ENCODE measurements at places on chromosomes 5 and 9.

GRCh38 chr9:75914883-75915452, 24.5 kb downstream of the PCSK5 start:
- no peak for DNase-seq

- DNase-seq = peak; percentile 9
Measured at GRCh38 chr9:80485420-80486250, 913.9 kb downstream of the TLE4 start.

- no peak for DNase-seq
Measured at GRCh38 chr5:172380987-172381643, 73.2 kb downstream of the SH3PXD2B start.

DNA sequence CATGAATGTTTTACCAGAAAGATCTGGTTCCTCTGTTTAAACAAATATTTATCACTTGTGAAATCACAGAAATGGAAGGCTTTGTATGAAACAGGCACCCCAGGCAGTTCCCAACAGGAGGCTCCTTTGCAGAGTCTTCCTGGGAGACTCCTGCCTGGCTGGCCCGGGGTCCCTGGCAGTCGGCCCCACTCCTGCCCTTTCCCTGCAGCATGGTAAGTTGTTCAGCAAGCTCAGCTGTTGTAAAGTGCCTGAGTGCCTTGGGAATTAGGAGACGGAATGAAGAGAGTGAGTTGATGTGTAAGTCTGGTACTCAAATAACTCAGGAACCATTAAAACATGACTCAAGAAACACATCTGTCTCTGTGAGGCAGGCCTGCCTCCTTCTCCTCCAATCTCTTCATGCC, 17.5 kb upstream of the LHFPL2 start:
- peak; percentile 59 for DNase-seq

- DNase-seq = no peak
Measured at GRCh38 chr5:39264528-39264927, 45.2 kb upstream of the FYB1 start.

GRCh38 chr5:74130155-74130897, 504.3 kb downstream of the ARHGEF28 start:
- no peak for DNase-seq

DNA sequence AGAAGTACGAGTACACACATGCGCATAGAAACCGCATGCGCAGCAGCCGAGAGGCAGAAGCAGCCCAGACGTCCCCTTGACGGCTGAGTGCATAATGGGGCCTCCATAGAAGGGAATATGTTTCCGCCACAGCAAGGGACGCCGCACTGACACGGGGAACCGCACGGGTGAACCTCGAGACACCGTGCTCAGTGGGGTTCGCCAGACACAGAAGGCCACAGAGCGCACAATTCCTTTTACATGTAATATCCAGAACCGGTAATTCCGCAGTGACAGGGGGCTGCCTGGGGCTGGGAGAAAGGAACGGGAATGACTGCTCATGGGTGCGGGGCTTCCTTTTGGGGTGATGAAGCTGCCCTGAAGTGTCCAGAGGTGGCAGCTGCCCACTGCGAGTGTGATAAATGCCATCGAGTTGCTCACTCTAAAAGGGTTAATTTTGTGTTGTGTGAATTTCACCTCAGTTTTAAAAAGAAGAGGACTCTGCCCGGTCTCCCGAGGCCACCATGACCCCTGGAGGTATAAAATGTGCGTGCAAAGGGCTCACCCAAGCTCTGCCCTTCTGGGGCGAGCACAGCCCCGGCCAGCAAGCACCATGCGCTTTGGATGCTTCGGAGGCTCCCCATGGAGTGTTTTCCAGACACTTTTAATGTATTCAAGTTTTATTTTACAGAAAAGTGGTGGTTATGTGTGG, 29.7 kb downstream of the MRPL36 start:
- no peak for DNase-seq

DNA sequence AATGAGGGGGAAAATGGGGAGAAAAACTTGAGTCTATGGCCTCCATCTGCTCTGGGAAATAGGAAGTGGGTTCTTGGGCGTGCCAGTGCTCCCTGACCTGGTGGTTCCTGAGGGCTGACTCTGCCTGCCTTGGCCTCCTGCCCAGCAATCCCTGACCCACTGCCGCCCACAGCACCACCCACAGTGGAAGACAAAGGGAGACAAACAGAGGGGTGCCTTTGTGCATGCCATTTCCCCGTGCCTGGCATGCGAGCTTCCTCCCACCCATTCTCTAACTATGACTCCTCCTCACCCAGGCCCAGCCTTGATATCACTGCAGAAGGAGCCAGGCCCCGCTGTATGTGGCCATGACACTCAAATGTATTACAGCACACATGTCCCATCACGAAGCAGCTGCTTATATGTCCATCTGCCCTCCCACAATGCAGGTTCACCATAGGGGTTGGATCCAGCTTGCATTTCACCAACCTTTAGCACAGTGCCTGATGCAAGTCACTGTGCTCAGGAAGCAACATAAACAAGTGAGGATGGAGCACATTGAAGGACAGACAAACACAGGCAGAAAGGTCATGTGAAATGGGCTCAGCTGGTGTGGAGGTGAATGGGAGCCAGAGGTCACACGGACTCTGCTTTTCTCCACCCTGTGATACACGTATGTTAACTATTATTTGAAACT, 84.4 kb downstream of the ADRB2 start:
- peak; percentile 36 for DNase-seq

GRCh38 chr9:7984203-7984602, 184.6 kb upstream of the DMAC1 start:
- DNase-seq = no peak

- peak; percentile 40 for DNase-seq
Measured at GRCh38 chr9:35114840-35115628, 628 bp downstream of the ATOSB start.

DNA sequence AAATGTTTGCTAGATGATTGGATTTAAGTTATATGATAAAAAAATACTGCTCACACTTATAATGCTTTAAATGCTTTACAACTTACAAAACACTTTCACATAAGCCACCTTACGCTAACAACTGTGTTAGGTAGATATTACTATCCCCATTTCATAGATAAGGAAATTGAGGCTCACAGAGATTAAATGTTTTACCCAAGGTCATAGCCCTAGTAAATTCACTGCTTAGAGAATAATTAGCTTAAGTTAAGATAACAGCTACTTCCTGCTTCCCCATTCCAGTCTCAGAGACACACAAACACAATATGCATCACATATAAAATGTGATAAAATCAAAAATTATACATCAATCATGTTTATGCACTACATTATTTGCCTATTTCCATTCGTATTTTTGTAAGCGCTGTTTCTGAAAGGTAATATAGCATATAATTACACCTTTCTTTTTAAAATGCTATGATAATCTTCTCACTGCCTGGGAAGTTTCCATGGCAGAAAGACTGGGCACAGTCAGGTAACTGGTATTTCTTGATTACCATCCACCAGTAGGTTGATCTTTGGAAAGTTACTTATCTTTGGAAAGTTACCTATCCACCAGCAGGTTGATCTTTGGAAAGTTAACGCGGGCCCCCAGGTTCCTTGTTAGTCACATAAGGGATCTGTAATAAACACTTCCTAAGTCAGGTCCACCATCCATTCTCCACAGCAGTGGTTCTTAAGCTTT, 101.1 kb downstream of the NFIB start:
- DNase-seq = no peak

- peak; percentile 98 for DNase-seq
Measured at GRCh38 chr9:120868676-120869359, 8.2 kb downstream of the PHF19 start.

DNA sequence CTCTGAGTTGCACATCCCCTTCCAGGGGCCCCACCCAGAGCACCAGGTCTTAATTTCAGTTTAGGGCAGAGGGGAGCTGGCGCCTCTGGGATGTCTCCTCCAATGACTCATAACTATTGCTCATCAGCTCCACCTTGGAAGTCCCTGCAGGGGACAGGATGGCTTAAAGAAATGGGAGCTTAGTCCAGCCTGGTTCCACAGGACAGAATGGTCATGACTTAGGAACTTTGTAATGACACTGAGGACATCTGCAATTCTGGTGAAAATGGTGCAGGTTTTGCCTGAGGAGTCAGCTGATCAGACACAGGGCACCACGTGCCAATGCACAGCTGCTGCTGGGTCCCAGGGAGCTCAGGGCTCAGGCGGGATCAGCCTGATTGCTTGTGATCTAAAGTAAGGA, 16.4 kb upstream of the PPP1R26 start:
- DNase-seq = no peak

GRCh38 chr9:73911804-73912203, 585.3 kb upstream of the RORB start:
- DNase-seq = no peak

GRCh38 chr9:75811692-75812091, 78.8 kb upstream of the PCSK5 start:
- no peak for DNase-seq

DNA sequence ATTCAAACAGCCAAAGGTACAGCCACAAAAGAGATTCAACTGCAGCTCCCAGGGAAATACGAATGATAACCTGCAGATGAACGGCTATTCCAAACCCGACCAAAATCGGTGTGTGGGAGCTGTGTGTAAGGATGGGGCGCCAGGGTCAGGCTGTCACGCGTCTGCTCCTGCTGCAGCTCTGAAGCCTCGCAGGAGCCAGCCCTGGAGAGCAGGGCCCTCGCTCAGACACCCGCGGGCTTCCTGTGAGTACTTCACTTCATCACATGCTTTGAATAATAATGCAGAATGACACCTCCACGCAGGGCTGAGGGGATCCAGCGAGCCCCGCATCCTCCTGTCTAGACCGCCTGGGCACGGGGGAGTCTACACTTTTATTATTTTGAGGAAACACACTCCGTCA, 307.5 kb upstream of the IRX2 start:
- no peak for DNase-seq

DNA sequence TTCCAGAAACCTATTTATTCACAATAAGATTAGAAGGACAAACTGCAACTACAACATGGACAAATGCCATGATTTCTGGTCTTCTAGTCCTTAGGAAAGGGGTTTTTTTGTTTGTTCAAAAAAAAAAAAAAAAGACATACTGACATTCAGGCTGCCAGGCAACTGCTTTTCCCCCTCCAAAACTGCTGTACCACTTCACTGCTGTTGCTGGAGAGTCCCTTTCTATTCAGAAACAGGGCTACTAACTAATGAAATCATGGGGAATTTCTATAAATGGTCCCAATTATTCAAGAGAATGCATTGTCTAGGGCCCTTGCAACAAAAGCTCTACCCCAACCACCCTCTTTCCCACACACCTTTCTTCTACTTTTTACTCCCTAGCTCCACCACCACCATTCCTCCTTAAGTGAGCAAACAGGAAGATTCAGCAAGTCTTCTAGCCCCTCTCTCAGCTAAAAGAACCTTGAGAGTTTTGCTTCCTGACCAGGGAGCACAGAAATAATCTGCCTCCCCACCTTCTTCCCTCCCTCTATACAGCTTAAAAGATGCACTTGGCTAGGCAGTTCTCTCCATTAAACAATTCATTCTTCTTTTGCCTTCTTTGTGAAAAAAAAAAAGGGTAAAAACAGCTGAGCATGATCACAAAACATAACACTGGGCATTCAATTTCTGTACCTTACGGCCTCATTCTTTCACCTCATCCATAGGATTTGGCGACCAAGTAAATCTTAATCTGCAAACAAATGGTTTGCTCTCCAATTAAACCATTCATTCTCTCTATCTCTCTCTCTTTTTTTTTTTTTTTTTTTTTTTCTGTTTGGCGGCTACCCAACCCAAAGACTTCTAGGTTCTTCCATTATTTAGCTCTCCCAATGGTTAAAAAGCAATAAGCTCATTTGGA, 13.8 kb downstream of the ZNF608 start:
- no peak for DNase-seq

GRCh38 chr9:135791431-135792267, 89.7 kb downstream of the KCNT1 start:
- DNase-seq = no peak

- DNase-seq = no peak
Measured at GRCh38 chr5:156438076-156438475, 111.1 kb downstream of the SGCD start.

GRCh38 chr9:3517377-3518048, 8.3 kb downstream of the RFX3 start:
- DNase-seq = no peak

DNA sequence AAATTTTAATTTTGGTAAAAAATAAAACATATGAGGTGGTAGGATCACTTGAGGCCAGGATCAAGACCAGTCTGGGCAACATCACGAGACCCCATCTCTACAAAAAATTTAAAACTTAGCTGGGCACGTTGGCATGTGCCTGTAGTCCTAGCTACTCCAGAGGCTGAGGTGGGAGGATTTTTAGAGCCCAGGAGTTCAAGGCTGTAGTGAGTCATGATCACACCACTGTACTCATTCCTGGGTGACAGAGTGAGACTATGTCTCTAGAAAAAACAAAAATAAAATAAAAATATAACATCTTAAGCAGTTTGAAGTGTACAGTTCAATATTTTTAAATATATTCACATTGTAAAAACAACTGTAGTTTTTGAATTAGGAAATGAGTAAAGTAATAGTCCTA, 108.3 kb downstream of the SMIM15 start:
- DNase-seq = peak; percentile 56

GRCh38 chr5:152593388-152593787, 188.3 kb upstream of the NMUR2 start:
- no peak for DNase-seq

DNA sequence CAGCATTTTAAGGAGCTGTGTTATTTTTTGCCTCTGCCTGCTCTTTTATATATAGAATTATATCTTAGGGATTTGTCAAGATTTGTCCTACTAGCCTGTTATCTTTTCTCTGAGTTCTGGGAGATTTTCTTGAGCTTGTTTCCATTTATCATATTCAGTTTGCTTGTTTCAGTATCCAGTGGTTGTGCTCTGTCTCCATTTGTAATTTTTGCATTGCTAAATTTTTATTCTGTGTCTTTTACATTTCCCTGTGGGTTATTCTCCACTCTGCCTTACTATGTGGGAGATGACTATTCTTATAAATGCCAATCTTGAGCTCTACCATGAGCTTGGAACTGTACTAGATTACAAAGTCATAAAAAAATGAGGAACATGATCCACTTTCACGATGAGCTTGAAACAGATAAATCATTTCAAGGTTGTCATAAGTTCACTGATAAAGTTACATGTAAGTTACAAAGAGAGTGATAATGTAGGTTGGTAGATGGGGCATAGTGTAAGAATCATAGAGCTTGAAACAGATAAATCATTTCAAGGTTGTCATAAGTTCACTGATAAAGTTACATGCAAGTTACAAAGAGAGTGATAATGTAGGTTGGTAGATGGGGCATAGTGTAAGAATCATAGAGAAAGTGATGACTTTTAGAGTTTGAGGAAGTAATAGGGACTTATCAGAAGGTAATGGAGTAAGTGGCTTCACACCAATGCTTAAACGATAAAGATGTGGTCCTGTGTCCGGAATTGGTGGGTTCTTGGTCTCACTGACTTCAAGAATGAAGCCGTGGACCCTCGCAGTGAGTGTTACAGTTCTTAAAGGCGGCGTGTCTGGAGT, 287.3 kb downstream of the ADGRV1 start:
- no peak for DNase-seq

GRCh38 chr5:124210111-124210910, 536.1 kb downstream of the ZNF608 start:
- DNase-seq = no peak

- DNase-seq = peak; percentile 78
Measured at GRCh38 chr5:141734501-141735229, 52.6 kb upstream of the ARAP3 start.

- peak; percentile 92 for DNase-seq
Measured at GRCh38 chr5:43294226-43294625, 19.0 kb downstream of the HMGCS1 start.

Measured in choroid plexus epithelial cell (primary cell).